ENCODE measurements at places on chromosomes 5 and 9. TPM values are rescaled to one million over a fixed set of nuclear protein-coding genes. Genes with fewer than 3 reads are reported as not detected.

DNA sequence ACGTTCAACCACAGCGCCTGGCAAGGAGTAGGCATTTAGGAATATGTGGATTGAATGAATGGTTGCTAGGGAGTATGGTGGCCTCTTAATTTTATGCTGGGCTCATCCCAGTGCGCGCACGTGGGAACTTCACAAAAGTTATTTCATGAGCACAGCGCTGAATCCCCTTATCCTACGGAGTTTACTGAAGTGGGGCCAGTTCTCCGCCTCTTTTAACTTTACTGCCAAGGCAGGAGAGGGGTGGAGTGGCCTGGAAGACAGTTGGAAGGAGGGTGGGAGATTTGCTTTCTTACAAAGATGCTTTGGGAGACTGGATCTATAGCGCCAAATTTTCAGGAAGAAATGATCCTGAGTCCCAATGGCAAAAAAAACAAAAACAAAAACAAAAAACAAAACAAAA lies 326.5 kb downstream of the SH3GL2 start:
- H3K27ac ChIP-seq, result no peak overlapping the region
- H3K27me3 ChIP-seq, result peaks cover 10% of the 10 kb centered on the region
- no peaks in the 10 kb centered on the region for H3K36me3 ChIP-seq
- H3K4me3 ChIP-seq, result no peak overlapping the region
- DNase-seq, result no peak

- peak; percentile 50 for DNase-seq
- H3K4me1 ChIP-seq, result peaks cover 63% of the 10 kb centered on the region
- peak overlapping the region; percentile 89 for H3K27ac ChIP-seq
- peak overlapping the region; percentile 96 for H3K4me3 ChIP-seq
- H3K36me3 ChIP-seq, result peaks cover 46% of the 10 kb centered on the region
Measured at GRCh38 chr5:119269061-119269944, 86.5 kb upstream of the TNFAIP8 start.

DNA sequence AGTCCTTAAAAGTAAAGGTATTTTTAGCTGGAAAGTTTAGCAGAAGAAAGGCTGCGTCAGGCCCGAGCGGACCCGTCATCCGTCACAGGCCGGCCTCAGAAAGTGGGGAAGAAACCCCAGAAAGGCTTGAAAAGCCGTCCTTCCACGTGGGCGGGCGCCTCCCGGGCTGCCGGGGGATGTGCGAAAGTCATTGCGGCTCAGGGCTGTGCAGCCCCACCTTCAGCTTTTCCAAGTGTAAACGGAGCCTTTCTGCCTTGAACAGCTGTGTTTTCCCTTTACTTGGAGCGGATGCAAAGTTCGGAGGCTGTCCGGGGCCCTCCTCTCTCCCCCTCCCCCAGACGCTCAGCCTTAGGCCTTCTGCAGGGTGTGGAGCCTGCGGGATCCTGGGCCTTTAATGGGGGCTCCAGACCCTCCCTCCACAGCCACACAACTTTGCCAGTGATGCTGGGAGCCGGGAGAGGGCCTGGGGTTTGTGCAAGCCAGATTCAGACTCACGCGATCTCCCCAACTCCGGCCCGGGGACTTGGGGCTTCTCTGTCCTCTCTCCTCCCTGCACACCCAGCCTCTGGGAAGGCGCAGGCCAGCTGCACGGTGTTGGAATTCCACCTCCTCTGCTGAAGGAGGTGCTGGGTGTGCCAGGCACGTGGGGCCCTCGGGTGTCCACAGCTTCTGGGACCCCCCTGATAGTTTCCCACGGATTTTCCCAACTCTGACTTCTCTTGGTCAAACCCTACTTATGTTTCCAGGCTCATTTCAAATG lies 95.5 kb upstream of the RAPGEF1 start:
- no peak overlapping the region for H3K4me3 ChIP-seq
- DNase-seq, result no peak
- H3K27me3 ChIP-seq, result peaks cover 2% of the 10 kb centered on the region
- peaks cover 11% of the 10 kb centered on the region for H3K36me3 ChIP-seq
- H3K4me1 ChIP-seq, result peaks cover 35% of the 10 kb centered on the region

TMEM232 gene
- total RNA-seq, result 1.1 TPM

RNF183 gene
- total RNA-seq, result 0.40 TPM

LCN12 gene
- 2.9 TPM for total RNA-seq

- no peak overlapping the region for H3K27ac ChIP-seq
- no peak for DNase-seq
- no peaks in the 10 kb centered on the region for H3K27me3 ChIP-seq
- no peak overlapping the region for H3K4me3 ChIP-seq
Measured at GRCh38 chr9:136098844-136099243, 3.8 kb upstream of the NACC2 start.

- H3K4me3 ChIP-seq, result no peak overlapping the region
- no peak for DNase-seq
- no peaks in the 10 kb centered on the region for H3K4me1 ChIP-seq
- H3K36me3 ChIP-seq, result no peaks in the 10 kb centered on the region
- H3K27ac ChIP-seq, result no peak overlapping the region
Measured at GRCh38 chr9:29100762-29101161, 1527.5 kb upstream of the C9orf72 start.

GPR151 gene
- total RNA-seq, result not detected

ADAMTS19 gene
- total RNA-seq, result not detected

DNA sequence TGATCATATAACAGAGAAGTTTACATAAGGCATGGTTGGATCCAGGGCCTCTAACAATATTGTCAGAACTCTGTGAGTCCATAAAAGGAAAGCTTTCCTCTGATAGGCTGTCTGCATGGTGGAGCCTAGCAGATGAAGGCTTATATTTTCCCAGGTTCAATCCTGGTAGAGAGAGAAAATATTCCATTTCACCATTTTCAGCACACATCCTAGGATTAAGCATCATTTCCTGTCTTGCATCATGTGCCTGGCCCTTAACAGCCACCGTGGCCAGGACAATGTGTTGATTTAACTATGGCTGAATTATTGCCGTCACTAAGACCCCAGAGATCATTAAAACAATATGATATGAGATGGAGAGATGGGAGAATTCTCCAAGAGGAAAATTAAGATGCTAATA lies 90.9 kb upstream of the GRIA1 start:
- no peak overlapping the region for H3K27ac ChIP-seq
- no peak for DNase-seq
- H3K4me1 ChIP-seq, result no peaks in the 10 kb centered on the region
- no peak overlapping the region for H3K4me3 ChIP-seq
- no peaks in the 10 kb centered on the region for H3K27me3 ChIP-seq

DNA sequence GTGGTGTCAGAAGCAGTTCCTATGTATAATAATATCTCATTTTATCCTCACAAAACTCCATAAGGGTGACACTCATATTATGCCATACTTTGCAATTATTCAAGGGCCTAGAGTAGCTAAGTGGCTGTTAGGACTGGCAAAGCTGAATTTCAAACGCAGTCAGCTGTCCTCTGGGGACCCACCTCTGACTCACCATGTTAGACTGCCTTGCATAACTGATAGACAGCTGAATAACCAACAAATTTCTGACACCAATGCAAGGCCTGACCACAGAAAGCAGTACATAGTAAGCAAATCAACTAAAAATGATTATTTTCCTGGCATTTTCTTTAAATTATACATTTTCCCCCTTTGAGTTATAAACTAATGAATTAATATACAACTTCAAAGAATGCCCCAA lies 251.6 kb upstream of the PTGER4 start:
- DNase-seq, result peak; percentile 43
- no peak overlapping the region for H3K4me3 ChIP-seq
- peak overlapping the region; percentile 84 for H3K27ac ChIP-seq
- peaks cover 44% of the 10 kb centered on the region for H3K4me1 ChIP-seq
- H3K27me3 ChIP-seq, result no peaks in the 10 kb centered on the region
- H3K36me3 ChIP-seq, result peaks cover 23% of the 10 kb centered on the region

DNA sequence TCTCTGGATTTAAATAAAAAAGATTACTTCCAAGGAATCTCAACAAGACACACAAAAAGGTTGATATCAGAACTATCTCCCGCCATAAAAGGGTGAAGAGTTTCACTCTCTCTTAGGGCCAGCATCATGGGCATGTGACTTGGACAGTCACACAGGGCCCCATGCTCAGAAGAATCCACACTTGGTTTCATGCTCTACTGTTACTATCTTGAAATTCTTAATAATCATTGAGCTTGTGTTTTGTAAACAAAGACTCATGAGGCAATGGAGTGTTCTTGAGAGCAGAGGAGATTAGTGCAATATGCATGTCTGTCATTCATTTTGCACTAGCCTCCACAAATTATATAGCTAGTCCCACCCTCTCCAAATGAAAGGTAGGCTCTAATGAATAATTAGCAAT lies 58.4 kb downstream of the HMHB1 start:
- no peak overlapping the region for H3K27ac ChIP-seq
- no peaks in the 10 kb centered on the region for H3K4me1 ChIP-seq
- peaks cover 2% of the 10 kb centered on the region for H3K27me3 ChIP-seq
- no peak overlapping the region for H3K4me3 ChIP-seq

DNA sequence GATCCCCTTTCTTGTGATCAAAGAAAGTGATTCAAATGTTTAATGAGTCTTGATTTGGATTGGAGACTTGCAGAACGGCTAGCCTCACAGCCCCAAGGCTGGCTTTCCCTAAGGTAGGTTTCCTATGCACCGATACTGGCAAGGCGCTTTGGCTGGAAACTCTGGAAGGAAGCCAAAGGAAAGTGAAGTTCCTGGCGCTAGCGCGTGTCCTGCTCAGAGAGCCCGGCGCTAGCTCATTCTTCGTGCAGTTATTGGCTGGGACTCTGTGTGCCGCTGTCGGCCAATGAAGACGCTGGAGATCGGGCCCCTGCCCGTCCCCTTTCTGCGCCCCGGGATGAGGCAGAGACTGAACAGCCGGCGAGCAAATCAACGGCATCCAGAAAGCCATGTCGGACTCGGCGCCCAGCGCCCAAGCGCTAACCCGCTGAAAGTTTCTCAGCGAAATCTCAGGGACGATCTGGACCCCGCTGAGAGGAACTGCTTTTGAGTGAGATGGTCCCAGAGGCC lies at the start of gene PCDHGC3:
PCDHGC3 (plus strand) TSS at position 342 of the 507 bp plus-strand sequence; CDS start at position 493, 151 bp downstream.
- peaks cover 4% of the 10 kb centered on the region for H3K36me3 ChIP-seq
- H3K27me3 ChIP-seq, result peaks cover 64% of the 10 kb centered on the region
- peak within 1 kb of the TSS; percentile 18 for H3K27ac ChIP-seq
- peak within 1 kb of the TSS; percentile 66 for H3K4me3 ChIP-seq

GRCh38 chr9:114852050-114852594 lies 46.3 kb upstream of the TNFSF15 start:
- peaks cover 9% of the 10 kb centered on the region for H3K27me3 ChIP-seq
- peaks cover 2% of the 10 kb centered on the region for H3K36me3 ChIP-seq
- no peak overlapping the region for H3K4me3 ChIP-seq
- DNase-seq, result no peak
- H3K4me1 ChIP-seq, result peaks cover 2% of the 10 kb centered on the region
- H3K27ac ChIP-seq, result no peak overlapping the region

GRCh38 chr9:89530726-89531125 lies 32.8 kb upstream of the SEMA4D start:
- no peaks in the 10 kb centered on the region for H3K27me3 ChIP-seq
- peaks cover 9% of the 10 kb centered on the region for H3K36me3 ChIP-seq
- peaks cover 94% of the 10 kb centered on the region for H3K4me1 ChIP-seq
- H3K4me3 ChIP-seq, result no peak overlapping the region
- DNase-seq, result no peak
- no peak overlapping the region for H3K27ac ChIP-seq

DNA sequence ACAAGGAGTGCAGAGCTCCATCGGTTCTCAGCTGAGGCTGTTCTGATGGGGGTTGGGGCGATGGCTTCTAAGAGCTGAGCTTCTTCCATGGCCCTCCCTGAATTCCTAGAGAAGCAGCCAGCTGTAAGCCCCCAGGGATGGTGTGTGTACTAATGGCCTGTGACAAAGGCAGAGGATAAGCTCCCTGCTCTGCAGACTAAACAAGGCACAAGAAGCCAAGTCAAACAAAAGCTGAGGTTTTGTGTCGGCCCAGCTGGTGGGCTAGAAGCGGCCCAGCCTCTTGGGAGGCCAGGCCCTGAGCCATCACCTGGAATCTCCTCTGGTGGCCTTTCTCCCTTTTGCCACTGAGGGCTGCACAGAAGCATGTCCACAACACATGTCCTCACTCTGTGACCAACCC lies 75.0 kb upstream of the XPA start:
- no peaks in the 10 kb centered on the region for H3K4me1 ChIP-seq
- no peak overlapping the region for H3K4me3 ChIP-seq
- DNase-seq, result no peak
- no peaks in the 10 kb centered on the region for H3K36me3 ChIP-seq

GRCh38 chr9:61674882-61675281 lies 485.0 kb downstream of the SPATA31A7 start:
- H3K27me3 ChIP-seq, result no peaks in the 10 kb centered on the region
- no peak overlapping the region for H3K27ac ChIP-seq
- no peak for DNase-seq
- no peaks in the 10 kb centered on the region for H3K36me3 ChIP-seq
- no peaks in the 10 kb centered on the region for H3K4me1 ChIP-seq

PKN3 gene
- total RNA-seq, result 5.6 TPM
